Progenitor cell of endocrine pancreas (in vitro differentiated cells): ENCODE measurements at places on chromosomes 7 and 10. TPM values are rescaled to one million over a fixed set of nuclear protein-coding genes. Genes with fewer than 3 reads are reported as not detected.

TFR2 gene
- 0.62 and 0.93 TPM in 2 replicates for total RNA-seq

PRPS1L1 gene
- total RNA-seq: not detected in 2 replicates

- no peaks in the 10 kb centered on the region for H3K27me3 ChIP-seq
- H3K4me1 ChIP-seq: peaks cover 3% of the 10 kb centered on the region
- no peak overlapping the region for H3K27ac ChIP-seq
- peaks cover 5% of the 10 kb centered on the region for H3K36me3 ChIP-seq
Observed at GRCh38 chr10:132607961-132608495, 70.4 kb downstream of the INPP5A start.

- DNase-seq: no peak
- H3K27ac ChIP-seq: no peak overlapping the region
- H3K4me1 ChIP-seq: no peaks in the 10 kb centered on the region
- H3K36me3 ChIP-seq: no peaks in the 10 kb centered on the region
- H3K27me3 ChIP-seq: peaks cover 3% of the 10 kb centered on the region
- no peak overlapping the region for H3K4me3 ChIP-seq
Observed at GRCh38 chr10:21463436-21463835, 62.0 kb downstream of the SKIDA1 start.

DNA sequence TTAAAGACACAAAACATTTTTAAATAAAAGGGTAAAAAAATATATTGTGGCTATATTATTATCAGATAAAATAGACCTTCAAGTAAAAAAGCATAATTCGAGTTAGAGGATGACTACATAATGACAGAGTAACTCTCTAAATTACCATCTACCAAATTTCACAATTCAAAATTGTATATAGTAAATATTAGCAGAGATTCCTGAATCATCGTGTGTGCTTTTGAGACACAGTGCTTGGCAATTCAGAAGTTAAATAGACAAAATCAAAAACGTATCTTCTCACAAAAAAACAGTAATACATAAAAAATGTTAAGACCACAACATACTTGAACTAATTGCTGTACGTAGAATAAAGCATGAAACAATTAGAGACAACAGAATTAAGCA lies 110.4 kb downstream of the AHR start:
- H3K27me3 ChIP-seq: no peaks in the 10 kb centered on the region
- no peak overlapping the region for H3K4me3 ChIP-seq
- H3K4me1 ChIP-seq: no peaks in the 10 kb centered on the region
- no peak overlapping the region for H3K27ac ChIP-seq
- no peaks in the 10 kb centered on the region for H3K36me3 ChIP-seq

DNA sequence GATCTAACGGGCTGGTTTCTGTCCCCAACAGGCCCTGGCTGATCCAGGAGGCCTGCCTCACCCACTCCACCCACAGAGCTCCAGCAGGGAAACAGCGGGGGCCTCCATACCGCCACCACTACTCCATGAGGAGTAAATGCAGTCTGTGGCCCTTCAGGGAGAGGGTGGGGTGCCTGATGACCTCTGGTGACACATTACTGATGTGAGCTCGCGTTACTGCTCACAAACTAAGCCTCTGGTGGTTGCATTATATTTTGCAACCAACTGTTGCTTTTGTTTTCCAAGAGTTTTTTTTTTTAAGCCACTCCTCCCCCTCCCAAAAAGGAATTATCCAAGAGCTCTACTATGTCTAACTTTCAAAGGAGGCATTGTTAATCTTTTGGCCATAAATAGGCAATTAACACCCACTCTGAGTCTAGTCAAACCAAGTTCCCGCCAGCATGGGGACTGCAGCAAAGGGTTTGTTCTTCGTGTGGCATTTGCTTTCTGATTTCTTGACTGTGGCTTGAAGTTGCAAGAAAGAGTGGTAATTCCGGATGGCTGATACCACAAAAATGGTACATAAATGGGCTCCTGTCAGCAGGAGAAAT lies 72.6 kb downstream of the FAM53B start:
- H3K4me1 ChIP-seq: peaks cover 16% of the 10 kb centered on the region
- no peak overlapping the region for H3K4me3 ChIP-seq
- H3K36me3 ChIP-seq: peaks cover 2% of the 10 kb centered on the region
- no peak for DNase-seq
- peak overlapping the region; percentile 86 for H3K27ac ChIP-seq
- no peaks in the 10 kb centered on the region for H3K27me3 ChIP-seq

GRCh38 chr10:103500481-103500880 lies 7.0 kb downstream of the NEURL1 start:
- H3K36me3 ChIP-seq: peaks cover 2% of the 10 kb centered on the region
- H3K4me1 ChIP-seq: peaks cover 9% of the 10 kb centered on the region
- H3K27me3 ChIP-seq: peaks cover 40% of the 10 kb centered on the region
- no peak overlapping the region for H3K27ac ChIP-seq
- no peak for DNase-seq

DNA sequence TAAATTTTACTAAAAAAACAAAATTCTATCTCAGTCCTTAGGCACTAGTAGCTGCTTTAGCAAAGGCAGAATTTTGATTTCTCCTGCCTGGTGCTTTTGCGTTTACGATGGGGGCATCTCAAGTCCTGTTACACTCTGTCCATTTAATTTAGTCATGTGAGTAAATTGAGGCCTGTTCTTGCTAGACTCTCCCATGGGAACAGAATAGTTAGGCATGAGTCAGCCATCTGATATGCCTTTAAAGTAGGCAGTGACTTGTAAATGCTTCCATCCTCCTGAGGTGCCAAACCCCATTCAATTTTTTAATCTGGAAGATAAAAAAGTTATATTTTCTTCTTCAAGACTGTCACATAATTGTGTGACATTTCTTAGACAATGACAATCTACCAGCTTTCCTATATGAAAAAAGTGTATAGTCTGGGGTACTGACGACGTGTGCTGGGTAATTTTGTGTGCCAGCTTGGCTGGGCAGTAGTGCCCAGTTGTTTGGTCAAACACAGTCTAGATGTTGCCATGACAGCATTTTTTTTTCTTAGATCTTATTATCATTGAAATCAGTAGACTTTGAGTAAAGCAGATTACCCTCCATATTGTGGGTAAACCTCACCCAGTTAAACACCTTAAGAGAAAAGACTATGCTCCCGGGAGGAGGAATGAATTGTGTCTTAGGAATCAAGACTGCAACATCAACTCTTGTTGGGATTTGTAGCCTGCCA lies 603.4 kb downstream of the SORCS1 start:
- no peaks in the 10 kb centered on the region for H3K4me1 ChIP-seq
- no peaks in the 10 kb centered on the region for H3K27me3 ChIP-seq
- H3K27ac ChIP-seq: no peak overlapping the region

GRCh38 chr7:91098566-91098965 lies 165.7 kb upstream of the FZD1 start:
- H3K27me3 ChIP-seq: no peaks in the 10 kb centered on the region
- H3K4me1 ChIP-seq: no peaks in the 10 kb centered on the region
- no peak overlapping the region for H3K27ac ChIP-seq
- no peak overlapping the region for H3K4me3 ChIP-seq
- DNase-seq: no peak

DNA sequence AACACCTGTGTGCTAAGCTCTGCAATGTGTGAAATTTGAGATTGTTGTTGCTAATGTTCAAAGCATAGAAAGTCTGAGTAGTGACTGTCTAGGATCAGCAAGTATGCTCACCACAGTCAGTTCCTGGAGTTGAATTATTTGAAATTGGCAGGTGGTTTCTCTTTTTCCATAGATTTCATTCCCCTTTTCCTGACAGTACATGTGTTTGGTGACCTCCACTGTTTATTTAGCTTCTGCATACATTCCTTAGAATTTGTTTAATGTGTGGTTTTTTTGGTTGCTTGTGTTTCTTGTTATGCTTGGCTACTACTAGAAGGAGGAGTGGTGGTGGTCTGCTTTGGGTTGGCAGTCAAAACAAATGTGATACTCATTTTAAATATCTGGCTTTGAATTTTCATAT lies 52.3 kb downstream of the FOXP2 start:
- H3K36me3 ChIP-seq: no peaks in the 10 kb centered on the region
- H3K4me3 ChIP-seq: no peak overlapping the region
- H3K27me3 ChIP-seq: no peaks in the 10 kb centered on the region
- H3K4me1 ChIP-seq: no peaks in the 10 kb centered on the region
- no peak for DNase-seq

DNA sequence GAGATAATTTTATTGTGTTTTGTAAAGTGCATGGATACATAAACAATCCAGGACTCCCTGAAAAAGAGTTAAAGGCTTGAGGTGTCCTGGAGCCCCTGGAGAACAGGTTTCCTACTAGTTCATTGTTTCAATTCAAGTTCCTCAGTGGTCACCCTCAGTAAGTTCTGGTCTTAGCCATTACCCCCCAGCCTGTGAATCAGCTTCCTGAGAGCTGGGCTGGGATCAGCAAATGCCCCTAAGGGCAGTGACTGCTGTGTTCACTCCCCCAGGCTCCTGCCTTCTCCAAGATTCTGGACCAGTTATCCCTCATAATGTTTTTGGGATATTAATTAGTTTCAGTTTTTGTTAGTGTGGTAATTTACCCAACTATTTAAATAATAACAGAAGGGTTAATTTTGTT lies 151.6 kb upstream of the PRSS58 start:
- no peaks in the 10 kb centered on the region for H3K36me3 ChIP-seq
- H3K4me3 ChIP-seq: no peak overlapping the region
- H3K27ac ChIP-seq: no peak overlapping the region
- no peaks in the 10 kb centered on the region for H3K4me1 ChIP-seq

GRCh38 chr10:2509081-2509531 lies 558.2 kb upstream of the PFKP start:
- no peak overlapping the region for H3K27ac ChIP-seq
- no peak overlapping the region for H3K4me3 ChIP-seq
- peaks cover 5% of the 10 kb centered on the region for H3K27me3 ChIP-seq
- H3K4me1 ChIP-seq: peaks cover 8% of the 10 kb centered on the region
